Aorta (tissue), 5 donors: ENCODE measurements at places on chromosomes 7 and 10. TPM values are rescaled to one million over a fixed set of nuclear protein-coding genes. Genes with fewer than 3 reads are reported as not detected.
A peak's percentile ranks its signal among the peaks of the same experiment; 100 is the strongest.

Gene CCL24
- 1.1 TPM for total RNA-seq

Gene HOXA2
- 1.6 TPM for total RNA-seq

Gene RASA4
- total RNA-seq: 133 TPM

Gene SLC26A5
- 0.57 TPM for total RNA-seq

Gene LSM8
- total RNA-seq: 26.9 TPM

Gene MMP21
- 0.16 TPM for total RNA-seq

Gene INMT
- 83.0 TPM for total RNA-seq

Gene CFAP70
- 0.94 TPM for total RNA-seq

DNA sequence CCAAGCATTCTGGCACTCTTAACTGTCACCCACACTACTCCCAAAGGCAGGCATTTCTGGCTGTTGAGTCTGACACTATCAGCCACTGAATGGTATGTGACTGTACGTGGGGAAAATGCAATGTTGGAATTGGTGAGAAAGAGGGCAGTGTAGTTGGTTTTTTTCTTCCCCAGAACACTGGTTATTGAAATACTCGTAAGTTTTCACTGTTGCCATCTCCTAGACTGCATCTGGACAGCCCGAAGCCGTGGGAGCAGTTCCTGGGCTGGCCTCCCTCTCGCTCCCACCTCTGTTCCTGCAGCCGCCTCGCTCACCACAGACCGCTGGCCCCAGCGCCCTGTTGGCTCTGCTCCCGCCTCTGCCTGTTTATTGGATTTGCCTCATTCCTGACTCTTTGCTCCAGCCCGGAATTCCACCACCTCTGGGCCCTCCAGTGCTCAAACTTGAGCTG, 5.7 kb downstream of the PLCE1 start:
- peak; percentile 90 for DNase-seq

DNA sequence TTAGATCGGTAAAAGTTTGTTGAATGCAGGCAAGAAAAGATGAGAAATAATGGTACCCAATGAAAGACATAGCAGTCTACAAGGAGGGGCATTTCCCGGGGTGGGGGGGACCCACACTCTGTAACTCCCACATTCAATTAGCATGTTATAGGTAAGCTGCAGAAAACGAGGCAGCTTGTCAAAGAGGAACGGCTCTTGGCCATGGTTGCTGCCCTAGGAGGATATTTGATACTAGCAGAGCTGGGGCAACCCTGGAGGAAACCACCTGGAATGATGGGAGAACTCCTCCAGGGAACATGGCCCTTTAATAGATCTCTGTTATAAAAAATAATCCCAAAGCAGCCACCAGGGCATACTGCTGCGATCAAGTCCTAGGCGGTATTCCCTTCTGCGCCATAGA, 98.5 kb downstream of the EGFR start:
- no peak for DNase-seq

GRCh38 chr10:24968349-24968748, 15.9 kb upstream of the PRTFDC1 start:
- DNase-seq: no peak

- no peak for DNase-seq
Measured at GRCh38 chr10:124756156-124756903, 12.2 kb upstream of the FAM53B start.

DNA sequence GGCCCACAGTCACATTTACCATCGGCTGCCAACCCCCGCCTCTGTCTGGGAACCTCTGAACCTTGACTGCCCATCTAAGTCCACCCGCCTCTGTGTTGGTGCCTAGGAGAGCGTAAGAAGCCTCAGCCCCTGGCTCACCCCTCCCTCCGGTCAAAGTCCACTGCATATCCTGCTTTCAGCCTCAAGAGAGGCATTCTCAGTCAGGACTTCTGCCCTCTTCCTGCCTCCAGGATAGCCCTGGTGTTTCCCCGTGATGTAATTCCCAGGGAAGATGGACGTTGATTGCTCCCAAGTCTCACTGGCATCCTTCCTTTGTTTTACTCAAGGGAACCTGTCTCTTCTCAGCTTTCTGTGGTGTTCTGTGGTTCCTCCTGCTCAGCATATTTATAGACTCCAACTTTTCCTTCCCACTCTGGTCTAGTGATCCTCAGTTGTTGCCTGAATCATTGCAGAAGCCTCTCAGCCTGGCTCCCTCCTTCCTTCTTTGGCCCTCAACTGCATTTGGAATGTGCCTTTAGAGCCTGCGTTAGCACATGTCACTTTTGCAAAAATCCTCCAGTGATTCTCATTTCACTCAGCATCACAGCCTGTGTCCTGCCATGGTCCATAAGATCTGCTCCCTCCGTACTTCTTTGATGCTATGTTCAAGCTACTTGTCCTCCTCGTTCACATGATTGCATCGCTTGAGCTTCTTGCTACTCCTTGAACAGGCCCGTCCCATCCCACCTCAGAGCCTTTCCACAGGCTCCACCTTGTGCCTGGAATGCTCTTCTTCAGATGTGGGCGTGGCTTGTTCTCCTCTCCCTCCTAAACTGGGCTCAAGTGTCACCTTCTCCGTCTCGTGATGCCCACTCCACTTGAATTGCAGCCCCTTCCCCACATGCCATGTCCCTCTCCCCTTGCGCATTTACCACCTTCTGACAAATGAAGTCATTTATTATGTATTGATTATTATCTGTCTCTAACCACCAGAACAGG, 124.2 kb downstream of the PLPP4 start:
- no peak for DNase-seq

- DNase-seq: no peak
Measured at GRCh38 chr10:117662126-117662525, 119.6 kb downstream of the EMX2 start.

GRCh38 chr7:158830211-158830723, 958 bp upstream of the ESYT2 start:
- DNase-seq: no peak

DNA sequence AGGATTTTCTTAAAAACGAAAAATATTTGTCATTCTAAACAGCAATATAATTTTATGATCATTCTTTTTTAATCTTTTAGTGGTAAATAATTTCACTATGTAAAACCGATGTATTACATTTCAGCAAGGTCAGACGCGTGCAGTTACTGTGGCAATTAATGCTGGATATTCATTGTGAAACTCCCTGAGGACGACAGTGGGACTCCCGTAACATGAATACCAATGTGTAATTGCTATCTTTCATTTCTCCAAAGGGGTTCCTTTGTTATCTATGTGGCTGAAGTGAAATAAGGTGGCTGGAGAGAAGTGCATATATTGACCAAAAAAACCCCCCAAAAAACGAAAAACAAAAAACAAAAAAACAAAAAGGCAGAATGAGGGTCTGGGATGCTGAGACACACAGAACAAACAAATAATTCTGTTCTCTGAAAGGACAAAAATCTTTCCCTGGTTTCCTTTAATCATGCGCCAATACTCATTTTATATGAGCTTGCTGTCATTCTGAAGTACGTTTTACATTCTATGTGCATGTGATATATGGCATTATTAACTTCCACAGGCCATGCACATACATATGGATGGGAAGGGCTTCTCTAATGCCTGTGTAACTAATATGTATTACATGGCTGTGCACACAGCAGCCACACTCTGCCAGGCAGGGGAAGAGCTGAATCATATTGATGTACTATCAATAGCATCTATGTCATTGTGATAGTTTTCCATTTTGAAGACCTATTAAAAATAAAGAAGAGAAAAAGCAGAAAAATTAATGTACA, 161.4 kb downstream of the RAPGEF5 start:
- DNase-seq: no peak

- no peak for DNase-seq
Measured at GRCh38 chr10:99432047-99432446, 1.6 kb upstream of the GOT1 start.

DNA sequence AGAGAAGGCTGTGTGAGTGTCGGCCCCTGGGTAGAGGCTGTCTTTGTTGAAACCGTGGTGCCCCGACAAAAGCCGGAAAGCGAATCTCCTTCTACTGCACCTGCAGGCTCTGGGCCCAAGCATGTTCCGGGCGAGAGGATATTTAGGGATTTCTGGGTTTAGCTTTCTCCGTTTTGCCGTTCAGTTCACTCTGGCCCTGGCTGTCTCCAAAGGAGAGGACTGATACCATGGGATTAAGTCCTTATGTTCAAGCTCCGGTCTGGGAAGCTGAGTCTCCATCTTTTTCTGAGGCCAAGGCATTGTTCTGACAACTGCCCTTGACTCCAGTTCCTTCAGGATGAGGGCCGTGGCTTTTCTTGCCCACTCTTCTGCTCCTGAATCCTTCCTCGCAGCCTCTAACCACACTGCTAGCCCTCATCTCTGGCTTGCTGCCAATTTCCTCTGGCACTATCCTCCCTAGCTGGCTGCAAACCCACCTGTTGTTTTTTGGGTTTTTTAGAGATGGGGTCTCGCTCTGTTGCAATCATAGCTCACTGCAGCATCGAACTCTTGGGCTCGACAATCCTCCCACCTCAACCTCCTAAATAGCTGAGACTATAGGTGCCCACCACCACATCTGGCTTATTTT, 206.8 kb downstream of the SKIDA1 start:
- DNase-seq: no peak

DNA sequence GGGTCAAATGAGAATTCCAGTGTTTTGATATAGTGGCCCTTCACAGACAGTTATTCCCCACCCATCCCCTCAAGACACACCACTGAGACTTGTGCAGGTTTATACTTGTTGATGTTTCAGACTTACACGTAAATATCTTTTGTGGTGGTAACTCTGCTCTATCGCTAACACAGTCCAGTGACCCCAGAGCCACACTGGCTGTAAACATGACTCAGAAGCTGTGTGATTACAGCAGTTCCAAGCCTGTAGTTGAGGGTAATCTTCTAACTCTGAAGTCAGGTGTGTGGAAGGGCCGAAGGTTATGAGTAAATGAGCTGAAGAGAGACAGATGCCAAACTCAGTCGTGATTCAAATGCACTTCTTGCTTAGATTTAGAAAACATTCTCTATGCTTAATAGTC, 19.4 kb downstream of the NOBOX start:
- no peak for DNase-seq

DNA sequence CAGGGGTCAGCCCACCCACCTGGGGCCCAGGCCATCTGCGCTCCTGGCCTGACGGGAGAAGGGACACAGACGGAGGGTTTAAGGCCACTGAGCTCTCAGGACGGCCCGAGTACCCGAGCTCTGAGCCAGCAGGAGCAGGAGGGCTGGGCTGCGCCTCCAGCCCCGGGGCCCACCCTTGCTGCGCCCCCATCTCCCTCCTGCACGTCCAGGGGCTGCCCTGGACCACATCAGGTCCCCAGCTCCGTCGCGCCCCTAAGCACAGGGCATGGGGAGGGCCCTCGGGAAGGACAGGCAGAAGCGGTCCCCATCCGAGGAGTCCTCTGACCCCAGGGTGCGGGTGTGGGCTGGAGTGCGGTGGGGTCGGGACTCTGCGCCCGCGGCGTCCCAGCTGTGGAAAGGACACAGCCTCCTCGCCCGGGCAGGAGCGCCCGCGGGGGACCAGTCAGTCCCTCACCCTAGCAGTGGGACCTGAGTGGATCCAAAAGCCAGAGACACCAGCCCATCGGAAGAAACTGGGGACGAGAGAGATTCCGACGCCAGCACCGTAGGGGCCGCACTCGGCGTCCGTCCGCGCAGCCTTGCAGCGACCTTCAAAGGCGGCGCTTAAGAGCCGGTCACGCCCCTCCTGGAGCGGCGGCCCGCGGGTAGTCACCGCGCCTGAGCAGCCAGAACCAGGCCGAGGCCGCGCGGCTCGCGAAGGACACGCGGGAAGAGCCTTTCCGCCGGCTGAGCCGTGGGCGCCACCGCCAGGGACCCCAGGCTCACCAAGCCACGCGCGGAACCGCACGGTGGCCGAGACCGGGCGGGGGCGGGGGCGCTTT, 15.9 kb downstream of the CAMK2B start:
- peak; percentile 80 for DNase-seq

- no peak for DNase-seq
Measured at GRCh38 chr10:92574548-92575261, 812 bp upstream of the IDE start.

DNA sequence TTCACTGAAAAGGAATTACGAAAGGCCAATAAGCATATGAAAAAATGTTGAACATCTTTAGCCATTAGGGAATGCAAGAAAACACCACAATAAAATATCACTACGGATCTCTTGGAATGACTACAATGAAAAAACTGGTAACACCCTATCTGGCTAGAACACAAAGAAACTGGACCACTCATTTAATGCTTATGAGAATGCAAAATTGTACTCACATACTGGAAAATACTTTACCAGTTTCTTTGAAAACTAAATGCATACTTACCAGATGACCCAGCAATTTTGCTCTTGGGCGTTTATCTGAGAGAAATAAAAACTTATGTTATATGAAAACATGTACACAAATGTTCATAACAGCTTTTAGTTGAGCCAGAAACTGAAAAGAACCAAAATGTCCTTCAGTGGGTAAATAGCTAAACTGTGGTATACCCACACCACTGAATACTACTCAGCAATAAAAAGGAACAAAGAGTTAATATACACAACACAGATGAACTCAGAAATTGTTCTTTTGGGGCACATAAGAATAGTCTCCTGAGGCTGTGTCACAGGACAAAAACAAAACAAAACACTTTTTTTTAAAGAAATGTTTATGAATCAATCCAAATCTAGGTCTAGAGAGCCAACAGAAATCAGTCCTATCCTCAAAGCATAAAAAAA, 23.5 kb downstream of the CNOT4 start:
- no peak for DNase-seq

- no peak for DNase-seq
Measured at GRCh38 chr7:95407751-95408150, 11.6 kb upstream of the PON3 start.

DNA sequence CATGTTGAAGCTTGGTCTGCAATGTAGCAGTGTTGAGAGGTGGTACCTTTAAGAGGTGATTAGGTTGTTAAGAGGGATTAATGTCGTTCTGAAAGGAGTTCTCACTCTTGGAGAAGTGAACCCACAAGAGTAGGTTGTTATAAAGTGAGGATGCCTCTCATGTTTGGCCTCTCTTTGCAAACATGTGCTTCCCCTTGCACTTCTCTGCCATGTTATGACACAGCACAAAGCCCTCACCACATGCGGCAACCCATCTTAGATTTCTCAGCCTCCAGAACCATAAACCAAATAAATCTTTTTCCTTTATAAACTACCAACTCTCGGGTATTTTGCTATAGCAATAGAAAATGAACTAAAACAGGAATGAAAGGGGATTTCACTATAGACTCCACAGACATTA, 66.3 kb downstream of the KMT2C start:
- DNase-seq: no peak

DNA sequence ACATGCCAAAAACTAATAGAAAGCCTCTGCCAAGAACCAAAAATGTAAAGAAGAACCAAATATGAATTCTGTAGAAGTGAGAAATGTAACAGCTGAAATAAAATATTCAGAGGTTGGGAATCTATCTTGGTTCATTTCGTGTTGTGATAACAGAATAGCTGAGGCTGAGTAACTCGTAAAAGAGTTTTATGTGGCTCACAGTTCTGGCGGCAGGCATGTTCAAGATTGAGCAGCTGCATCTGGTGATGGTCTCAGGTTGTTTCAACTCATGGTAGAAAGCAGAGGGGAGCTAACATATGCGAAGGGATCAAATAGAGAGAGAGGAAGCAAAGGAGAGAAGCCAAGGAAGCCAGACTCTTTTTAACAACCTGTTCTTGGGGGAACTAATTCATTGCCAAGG, 717.2 kb downstream of the TNS3 start:
- no peak for DNase-seq
